ENCODE measurements at places on chromosomes 1 and 21.

DNA sequence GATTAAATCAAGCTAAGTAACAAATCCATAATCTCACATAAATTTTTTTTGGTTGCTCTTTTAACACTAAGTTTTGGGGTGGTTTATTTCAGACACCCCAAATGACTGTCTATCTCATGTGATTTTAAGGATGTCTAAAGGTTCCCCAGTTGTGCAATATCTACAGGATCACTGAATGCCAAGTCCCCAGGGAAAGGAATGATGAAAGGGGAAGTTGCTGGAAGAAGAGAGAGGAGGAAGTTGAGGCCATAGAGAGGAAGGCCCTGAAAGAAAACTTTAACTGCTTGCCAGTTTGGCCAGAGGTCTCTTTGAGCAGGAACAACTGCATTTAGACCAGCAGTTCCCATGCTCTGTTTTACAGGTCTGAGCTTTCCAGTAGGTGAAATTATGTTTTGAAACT, 27.5 kb upstream of the SLC19A2 start:
- no peak for DNase-seq

DNA sequence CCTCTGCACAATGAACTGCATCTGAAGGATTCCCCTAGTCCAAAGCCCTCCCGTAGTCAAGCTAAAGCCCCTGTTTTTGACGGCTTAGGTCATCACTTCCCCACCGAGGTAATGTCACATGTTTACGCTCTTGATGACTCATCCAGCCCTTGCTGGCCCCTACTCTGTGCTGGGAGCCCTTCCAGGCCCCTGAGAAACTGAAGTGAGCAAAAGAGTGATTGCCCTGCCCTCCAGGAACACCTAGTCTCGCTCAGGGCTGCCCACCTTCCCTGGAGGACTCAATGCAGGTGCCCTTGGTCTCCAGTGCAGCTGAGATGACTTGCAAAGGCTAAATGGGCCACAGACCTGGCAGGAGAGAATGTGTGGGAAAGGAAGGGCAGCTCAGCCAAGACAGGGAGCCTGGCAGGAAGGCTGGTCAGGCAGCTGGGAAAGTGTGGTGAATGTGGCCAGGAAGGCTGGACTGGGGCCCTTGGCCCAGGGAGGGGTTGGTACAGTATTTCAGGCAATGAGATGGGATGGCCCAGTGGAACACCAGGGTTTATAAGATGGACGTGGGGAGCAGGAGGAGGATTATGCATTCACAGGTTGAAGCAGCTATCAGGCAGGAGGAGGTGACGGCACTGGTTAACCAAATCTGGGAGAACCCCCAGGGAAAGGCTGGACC, 345.6 kb downstream of the NPHP4 start:
- DNase-seq = no peak

GRCh38 chr1:242219905-242220304, 221.0 kb upstream of the MAP1LC3C start:
- no peak for DNase-seq

DNA sequence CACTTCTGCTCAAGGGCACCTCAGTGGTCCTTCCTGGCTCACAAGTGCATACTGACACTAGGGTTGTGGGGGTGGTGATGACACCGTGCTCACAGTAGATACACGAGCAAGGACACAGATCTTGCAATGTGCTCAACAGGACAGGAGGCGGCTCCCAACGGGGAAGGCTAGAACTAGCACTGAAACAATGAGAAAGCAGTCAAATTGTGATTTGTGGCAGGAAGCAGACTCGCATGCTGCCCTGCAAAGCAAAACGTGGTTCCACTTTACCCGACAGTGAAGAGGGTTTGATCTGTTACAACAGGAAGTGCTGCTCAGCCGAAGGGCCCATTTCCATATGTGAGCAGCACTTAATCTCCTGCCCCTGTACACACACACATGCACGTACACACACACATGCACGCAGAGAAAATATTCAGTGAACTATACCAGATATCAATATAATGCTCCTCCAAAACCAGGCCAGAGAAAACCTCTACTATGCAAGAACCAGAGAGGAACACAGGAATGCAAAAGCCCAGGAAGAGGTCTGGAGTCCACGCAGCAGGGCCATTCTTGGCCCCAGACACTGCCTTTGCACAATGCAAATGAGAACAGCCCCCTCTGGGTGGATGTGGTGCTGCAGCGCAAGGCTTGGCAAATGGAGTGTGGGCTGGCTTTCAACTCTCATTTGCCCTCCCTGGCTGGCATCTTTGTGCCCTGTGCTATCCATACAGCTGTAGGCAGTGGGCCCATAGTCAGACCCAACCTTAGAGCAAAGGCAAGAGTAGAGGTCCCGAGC, 47.1 kb downstream of the KANK4 start:
- DNase-seq = no peak

DNA sequence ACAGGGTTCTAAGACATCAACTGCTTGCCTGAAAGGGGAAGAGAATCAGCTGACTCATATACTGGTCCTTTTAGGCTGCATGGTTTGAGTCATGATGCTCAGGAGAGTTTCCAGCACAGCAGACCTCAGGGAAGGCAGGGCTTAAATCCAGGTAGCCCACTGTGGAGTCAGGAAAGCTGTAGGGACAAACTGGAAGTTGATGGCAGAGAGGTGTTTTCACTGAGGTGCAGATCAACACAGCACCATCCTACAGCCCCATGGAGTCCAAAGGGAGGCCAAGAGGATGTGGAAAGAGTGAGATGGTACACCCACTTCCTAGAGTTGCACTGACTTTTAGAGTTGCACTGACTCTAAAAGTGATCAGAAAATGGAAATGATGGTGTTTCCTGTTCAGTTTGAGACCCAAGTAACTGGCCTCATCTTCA, 252.4 kb upstream of the DUSP10 start:
- DNase-seq = no peak

- DNase-seq = no peak
Measured at GRCh38 chr1:23592209-23592892, 33.0 kb upstream of the ID3 start.

GRCh38 chr21:34018185-34018584, 55.2 kb upstream of the MRPS6 start:
- DNase-seq = no peak

DNA sequence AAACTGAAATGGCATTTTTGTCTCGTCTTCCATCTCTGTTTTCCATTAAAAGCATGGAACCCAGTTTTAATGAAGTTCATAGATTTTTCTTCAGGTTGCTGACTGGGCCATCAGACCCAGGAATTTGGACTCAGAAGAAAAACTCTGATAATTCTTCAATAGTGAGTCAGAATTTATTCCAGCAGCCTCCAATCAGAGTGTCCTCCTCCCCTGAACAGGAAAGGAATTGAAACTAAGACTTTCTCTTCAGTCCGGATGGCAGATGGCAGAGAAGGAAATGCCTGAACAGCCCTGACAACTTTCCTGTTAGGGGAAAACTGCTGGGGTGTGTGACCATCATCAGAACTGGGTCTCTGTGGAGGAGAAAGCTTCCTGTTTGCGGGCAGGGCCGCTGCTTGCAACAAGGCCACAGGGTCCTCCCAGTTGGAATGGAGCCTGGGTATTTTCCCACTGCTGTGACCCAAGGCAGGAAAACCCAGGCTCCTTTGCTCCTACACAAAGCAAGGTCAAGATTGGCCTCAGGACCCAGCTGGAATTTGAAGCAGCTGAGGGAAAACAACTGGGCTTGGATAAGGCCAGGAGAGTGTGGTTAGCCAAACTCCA, 20.7 kb downstream of the CD34 start:
- peak; percentile 88 for DNase-seq

DNA sequence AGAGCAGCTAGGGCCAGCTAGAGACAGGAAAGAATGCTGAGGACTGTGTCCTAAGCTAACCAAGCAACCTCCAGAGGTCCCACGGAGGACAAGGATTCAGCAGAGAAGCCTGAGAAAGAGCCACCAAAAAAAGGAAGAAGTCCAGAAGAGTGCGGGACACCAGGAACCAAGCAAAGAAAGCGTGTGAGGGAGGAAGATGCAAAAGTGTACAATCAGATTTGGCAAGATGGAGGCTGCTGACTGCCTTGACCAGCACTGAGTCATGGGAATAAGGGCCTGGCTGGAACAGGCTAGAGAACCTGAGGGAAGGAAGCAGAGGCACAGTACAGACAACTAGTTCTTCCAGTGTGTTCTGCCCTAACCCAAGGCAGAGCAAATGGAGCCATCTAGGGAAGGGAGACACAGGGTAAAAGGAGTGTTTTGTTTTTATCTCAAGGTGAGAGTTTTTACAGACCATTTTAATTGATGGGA, 18.5 kb downstream of the TP53BP2 start:
- no peak for DNase-seq

DNA sequence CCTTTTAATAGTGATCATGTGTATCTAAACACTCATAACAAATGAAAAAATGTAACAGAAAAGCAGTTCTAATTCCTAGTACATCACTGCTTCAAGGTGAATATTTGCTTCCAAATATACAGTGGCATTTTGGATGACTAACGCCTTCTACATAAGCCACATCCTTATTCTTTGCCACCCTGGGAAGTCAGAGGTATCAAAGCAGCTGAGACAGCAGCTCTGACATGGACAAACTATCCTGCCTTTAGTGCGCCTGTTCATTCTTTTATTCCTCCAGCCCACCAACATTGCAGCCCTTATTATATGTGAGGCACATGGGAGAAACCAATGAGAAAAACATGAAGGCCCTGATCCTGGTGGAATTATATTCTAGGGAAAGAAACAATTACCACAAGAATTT, 183.0 kb downstream of the APP start:
- DNase-seq = no peak

GRCh38 chr1:192378276-192378675, 61.5 kb downstream of the RGS21 start:
- no peak for DNase-seq

- no peak for DNase-seq
Measured at GRCh38 chr1:205266611-205267305, 39.0 kb downstream of the TMCC2 start.

DNA sequence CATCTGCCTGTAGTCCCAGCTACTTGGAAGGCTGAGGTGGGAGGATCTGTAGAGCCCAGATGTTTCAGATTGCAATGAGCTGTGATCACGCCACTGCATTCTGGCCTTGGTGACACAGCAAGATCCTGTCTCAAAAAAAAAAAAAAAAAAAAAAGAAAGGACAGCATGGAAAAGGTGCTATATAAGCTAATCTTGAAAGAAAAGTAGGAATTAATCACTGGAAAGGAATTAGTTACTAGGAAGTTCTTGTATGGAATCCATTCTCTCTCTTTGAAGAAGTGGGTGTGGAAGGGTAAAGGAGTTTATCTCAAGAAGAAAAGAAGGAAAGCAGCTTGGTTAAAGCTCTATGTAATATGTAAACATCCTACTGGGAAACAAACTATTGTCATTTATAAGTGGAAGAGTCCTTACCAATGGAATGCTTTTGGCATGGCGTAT, 339.2 kb downstream of the DPYD start:
- DNase-seq = peak; percentile 37

DNA sequence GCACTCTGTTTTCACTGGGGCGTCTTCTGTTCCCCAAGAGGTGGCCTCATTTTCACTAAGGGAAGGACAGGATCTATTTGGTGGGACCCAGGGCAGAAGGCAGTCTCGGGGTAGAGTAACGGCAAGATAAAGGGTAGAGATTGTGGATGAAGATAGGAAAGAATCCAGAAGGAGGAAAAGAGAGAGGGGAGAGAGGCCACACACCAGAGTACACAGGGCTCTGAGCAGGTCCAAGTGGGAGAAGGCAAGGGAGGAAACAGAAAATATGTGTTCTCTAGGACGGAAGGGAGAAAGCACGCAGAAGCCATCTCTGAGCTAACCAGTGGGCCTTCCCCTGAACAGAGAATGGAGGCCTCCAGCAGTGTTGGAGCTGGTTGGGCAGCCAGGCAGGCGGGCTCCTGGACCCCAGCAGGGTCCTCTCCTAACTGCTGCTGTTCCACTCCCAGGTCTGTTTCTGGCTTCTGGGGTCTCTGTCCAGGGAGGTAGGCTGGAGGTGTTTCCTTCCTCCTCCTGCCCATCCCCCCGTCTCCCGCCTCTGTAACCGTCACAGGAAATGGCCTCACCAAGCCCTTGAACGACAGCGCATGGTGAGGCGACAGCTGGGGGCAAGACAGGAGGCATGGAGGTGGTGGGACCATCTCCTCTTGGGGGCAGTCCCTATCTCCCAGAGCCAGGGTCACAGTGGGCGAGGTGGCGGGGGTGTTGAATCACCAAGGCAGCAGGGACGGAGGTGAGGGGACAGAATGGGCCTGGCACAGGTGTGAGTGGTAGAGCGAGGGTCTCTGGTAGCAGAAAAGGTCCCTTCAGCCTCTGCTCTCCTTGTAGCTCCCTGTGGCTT, 649 bp downstream of the PTPN7 start:
- DNase-seq = no peak

DNA sequence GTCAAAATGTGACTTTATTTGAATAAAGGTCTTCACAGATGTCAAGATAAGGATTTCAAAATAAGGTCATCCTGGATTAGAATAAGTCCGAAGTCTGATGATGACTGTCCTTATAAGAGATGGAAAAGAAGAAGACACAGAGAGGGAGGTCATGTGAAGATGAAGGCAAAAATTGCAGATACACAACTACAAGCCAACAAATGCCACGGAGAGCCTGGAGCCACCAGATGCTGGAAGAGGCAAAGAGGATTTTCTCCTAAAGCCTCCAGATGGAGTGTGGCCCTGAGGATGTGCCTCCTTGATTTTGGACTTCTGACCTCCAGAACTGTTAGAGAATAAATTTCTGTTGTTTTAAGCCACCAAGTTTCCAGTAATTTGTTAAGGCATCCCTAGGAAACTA, 31.2 kb downstream of the SLAMF1 start:
- no peak for DNase-seq

- no peak for DNase-seq
Measured at GRCh38 chr1:235781807-235782206, 84.9 kb downstream of the LYST start.

DNA sequence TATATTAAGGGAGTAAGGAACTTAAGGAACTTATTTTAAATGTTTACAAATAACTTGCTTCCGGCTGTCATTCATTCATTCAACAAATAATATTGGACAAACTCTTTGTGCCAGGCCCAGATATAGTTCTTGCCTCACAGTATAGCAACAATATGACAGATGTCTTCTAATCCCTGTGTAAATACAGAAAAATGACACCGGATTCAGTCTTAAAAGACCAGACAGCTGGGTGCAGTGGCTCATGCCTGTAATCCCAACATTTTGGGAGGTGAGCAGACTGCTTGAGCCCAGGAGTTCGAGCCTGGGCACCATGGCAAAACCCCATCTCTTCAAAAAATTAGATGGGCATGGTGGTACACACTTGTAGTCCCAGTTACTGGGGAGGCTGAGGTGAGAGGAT, 23.7 kb downstream of the EIF2B3 start:
- DNase-seq = no peak

GRCh38 chr1:198490224-198490623, 50.3 kb downstream of the ATP6V1G3 start:
- no peak for DNase-seq

GRCh38 chr1:47776667-47777131, 220.5 kb downstream of the TRABD2B start:
- DNase-seq = no peak
